ENCODE measurements at places on chromosomes 2 and 18.

DNA sequence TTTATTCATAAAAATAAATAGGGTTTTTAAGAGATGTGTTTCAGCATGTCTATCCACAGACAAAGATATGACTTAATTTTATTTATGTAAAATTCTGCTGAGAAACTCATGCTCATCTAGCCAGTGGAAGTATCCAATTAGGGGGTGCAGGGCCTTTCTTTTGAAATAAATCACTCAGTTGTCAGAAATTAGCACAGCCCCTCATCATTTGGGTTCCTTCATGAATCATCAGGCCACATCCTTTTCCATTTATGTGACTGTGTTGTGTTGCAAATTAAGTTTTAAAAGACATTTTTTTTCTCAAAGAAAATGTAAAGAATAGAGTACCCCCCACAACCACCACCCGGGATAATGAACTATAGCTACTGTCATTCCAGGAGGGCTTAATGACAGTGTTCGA lies 185.8 kb downstream of the NRP2 start:
- DNase-seq: no peak

DNA sequence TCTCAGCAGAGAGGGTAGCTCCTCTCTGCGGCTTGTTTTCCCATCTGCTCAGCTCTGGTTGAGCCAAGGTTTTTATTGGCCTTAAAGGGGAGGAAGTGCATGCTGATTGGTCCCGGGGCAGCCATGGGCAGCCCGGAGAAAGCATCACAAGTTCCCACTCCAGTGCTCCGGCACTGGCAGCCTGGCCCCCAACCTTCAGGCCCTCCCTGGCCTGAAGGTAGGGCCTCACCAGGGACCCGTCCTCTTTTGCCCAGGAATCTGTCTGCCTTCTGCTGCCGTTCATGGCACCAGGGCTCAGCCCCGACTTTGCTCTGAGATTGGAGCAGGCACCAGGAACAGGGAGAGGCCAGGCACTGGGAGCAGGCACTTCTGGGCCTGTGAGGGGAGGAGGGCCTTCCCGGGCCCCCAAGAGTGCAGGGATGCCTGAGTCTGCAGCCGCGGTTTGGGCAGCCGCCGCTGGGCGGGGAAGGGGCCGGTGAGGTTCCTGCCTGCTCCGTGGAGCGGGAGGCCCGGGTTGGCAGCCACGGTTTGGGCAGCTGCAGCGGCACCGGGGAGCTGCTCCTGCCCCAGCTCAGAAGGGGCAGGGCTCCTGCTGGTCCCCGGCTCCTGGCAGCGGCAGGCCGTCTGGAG lies 17.5 kb upstream of the ILKAP start:
- DNase-seq: peak; percentile 60

DNA sequence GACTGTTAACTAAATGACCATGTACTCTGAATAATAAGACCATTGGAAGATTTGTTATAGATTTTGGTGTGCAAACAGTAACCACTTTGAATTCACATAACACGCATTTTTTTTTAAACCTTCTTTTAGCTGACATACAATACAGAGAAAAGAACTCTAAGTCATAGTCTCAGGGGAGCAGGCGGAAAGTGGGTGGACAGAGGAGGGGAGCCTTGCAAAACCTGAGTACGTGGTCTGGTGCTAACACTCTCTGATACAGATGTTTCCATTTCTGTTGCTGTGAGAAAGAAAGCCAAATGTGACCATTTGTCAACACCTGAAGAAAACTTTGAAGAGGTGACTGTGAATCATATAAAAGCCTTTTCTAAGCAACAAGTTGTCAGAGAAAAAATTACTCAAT lies 151.8 kb upstream of the GCFC2 start:
- no peak for DNase-seq

DNA sequence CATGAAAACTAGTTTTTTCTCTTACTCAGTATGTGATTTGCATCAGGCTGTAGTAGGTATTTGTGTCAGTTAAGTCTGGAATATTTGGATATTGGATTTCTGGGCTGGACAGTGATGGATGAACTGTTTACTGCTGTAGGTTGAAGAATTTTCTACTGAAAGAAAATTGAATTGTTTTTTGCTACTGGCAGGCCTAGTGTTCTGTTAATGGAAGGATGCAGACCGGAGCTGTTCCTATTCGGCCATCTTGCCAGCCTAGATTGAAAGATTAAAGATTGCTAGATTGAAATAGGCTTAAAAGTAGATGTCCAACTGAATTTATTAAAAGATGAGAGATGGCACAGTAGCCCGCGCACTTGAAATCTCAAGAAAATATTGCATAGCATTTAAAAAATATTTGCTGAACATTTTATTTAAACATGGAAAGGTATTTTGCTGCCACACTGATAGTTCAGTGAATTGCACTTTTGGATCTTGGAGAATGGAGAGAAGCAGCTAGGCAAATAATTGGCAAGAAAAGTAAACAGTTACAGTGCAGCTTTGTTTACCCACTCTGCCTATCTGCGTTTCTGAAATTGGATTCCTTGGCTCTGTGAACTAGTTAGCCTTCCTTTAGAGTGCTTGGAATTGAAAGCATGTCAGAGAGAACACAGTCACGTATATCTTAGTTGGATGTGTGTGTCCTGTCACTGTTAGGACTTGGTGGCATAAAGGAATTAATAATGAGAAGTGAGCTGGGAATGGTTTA lies 54.1 kb downstream of the EPB41L5 start:
- no peak for DNase-seq

DNA sequence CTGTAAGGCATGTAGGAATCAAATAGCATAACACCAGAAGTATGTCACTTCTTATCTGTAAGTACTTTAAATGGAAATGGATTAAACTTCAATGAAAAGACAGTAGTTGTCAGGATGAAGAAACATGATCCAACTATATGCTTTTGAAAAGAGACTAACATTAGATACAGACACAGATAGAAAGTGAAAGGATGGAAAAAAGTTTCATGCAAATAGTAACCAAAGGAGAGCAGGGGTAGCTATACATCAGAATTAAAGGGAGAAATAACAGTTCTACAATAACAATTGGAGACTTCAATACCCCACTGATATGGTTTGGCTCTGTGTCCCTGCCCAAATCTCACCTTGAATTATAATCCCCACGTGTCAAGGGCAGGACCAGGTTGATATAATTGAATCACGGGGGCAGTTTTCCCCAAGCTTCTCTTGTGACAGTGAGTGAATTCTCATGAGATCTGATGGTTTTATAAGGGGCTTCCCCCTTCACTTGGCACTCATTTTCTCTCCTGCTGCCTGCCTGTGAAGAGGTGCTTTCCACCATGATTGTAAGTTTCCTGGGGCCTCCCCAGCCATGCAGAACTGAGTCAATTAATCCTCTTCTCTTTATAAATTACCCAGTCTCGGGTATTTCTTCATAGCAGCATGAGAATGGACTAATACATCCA lies 205.4 kb upstream of the CDH2 start:
- no peak for DNase-seq

- no peak for DNase-seq
These were observed 11.9 kb downstream of the GPC1 start for GRCh38 chr2:240447331-240447730.

DNA sequence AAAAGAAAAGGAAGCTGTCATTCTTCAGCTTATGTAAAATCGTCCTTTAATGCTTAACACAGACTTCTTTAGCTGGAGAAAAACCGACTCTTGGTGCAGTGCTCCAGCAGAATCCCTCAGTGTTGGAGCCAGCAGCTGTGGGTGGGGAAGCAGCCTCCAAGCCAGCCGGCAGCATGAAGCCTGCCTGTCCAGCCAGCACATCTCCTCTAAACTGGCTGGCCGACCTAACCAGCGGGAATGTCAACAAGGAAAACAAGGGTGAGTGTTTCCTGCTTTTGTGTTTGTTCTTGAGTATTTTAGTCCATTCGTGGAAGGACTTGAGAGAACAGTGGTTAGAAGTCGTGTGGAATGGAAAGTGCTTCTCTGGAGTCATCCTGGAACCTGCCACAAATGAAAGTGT lies 38.9 kb downstream of the KDM3A start:
- no peak for DNase-seq

DNA sequence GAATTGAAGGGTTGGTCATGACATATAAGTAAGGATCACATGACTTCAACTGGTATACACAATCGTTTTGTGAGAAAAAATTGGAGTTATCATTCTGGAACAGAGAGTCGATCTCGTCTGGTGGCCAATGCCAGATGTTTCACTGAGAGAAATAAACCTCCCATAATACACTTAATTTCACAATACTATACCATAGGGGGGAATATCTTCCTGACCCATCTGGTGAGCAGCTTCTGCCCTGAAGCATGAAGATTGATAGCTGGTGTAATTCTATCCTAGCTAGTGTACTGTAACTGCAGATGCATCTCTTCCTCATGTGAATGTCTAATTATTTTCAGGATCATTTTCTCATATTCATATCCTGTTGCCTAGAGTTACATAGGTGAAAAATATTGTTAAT lies 15.7 kb upstream of the CDH7 start:
- DNase-seq: no peak

DNA sequence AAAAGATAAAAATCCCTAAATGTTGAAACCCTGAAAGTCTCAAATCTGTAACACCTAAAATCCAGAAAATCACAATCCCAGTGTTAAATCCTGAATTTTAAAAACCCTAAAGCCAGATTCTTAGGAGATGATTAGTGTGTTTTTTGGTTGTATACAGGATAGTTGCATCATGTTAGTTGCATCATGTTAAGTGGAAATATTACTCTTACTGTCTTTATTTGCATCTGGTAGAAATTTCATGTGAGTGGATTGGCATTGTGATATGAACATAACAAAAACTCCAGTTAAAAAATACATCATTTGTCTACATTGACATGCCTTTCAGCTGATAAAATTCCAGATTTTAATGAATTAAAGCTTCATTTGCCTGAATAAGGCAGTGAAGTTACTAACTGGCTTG lies 683.1 kb upstream of the ACVR2A start:
- DNase-seq: no peak

- DNase-seq: no peak
These were observed 122.5 kb downstream of the FIGN start for GRCh38 chr2:163613266-163613731.

DNA sequence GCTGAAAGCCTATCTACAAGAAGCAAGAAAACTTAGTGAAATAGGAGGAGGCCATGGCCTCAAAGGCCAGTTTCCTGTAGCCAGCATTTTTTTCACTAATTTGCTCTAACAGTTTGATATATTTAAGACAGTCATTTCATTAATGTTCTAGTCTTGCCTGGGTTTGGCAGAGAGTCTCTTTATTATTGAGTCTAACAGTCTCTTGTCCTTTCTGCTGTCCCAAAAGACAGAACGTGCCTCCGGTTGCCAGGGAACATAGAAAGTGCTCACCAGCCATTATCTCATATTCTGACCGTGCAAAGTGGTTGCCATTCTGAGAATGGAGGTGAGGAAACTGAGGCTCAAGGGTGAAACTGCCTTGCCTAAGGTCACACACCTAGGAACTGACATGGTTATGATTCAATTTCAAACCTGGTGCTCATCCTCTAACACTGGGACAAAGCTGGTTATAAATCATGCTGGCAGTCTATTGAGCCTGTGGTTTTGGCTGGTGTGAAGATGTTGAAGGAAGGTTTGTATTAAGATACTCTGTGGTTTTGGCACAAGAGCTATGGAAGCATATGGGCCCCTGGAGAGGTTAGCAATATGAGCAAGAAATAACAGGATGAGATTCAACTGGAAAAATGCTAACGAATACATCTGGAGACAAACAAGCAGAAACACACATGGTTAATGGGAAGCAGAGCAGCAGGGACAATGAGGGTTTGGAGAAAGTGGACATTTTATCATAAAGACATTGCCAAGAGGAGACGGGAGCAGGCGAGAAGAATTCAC lies 903.3 kb upstream of the KLHL29 start:
- DNase-seq: no peak

GRCh38 chr2:205762881-205763280 lies 80.6 kb downstream of the NRP2 start:
- no peak for DNase-seq

DNA sequence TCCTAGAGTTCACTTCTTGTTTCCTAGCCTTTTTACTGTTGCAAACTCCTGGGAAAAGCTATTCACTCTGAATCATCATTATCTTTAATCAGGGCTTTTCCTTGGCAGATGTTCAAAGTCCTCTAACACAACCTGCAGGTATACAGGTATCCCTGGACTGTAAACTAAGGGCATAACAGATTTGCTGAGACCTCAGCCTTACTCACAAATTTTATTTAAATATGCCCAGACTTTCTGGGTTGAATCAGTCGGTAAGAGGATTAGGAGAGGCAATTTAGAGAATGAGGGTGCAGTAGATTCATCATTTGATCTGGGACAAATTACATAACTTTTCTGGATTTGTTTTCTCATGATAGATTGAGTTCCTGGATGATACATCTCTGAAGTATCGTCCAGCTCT lies 217.8 kb upstream of the STON1 start:
- DNase-seq: no peak

GRCh38 chr2:159468257-159468656 lies 148.1 kb downstream of the BAZ2B start:
- DNase-seq: no peak

DNA sequence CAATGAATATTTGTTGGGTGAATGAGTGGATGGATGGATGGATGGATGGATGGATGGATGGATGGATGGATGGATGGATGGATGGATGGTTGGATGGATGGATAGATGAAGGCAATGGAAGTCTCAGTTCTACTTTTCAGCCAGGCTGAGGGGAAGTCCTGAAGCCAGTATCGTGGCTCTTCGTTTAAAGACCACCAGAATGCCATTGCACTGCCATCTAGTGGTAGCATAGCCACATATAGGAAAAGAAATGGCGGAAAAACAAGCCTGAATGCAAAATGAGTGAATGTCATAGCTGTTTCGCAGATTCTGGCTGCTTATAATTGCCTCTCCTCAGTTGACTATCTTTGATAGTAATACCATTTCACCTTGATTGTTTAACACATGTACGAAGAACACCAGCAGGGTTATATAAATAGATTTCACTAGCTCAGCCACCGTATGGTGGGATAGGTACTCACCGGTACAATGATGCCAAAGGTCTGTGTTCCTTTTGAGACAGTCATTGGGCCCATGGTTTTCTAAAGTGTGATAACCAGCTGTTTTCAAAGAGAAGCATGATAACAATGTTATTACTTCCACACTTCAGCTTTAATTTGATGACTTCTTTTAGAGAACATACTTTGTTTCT lies 62.3 kb upstream of the GREB1L start:
- peak; percentile 12 for DNase-seq

DNA sequence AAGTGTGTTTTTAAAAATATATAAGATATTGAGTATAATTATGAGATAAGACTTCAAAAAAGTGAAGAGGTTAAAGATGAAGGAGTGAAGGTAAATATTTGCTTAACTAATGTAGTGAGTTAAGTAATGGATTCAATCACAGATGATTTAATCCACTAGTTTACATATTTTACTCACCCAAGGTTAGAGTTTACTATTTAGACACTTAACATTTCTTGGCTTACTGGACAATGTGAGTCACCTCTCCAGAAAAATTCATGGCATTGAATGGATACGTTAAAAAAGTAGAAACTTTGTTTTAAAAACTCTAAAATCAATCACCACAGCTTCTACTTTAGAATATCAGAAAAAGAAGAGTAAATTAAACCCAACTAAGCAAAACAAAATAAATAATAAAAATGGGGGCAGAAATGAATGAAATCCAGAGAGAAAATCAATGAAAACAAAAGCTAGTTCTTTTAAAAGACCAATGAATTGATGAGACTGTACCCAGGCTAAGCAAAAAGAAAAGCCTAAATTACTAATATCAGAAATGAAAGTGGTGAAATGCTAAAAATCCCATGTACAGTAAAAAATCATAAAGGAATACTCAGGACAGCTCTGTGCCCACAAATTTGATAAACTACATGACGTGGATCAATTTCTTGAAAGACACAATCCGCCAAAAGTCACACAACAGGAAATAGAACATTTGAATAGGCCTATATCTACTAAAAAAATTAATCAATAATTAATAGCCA lies 1.9 kb upstream of the HMSD start:
- no peak for DNase-seq

Measured in H54 (cell line).